ENCODE measurements at places on chromosomes 2 and 18. TPM values are rescaled to one million over a fixed set of nuclear protein-coding genes. Genes with fewer than 3 reads are reported as not detected.

Gene SULT1C4
- polyA plus RNA-seq, result 4.6 TPM

Gene CELF4
- polyA plus RNA-seq, result 0.79 TPM

DNA sequence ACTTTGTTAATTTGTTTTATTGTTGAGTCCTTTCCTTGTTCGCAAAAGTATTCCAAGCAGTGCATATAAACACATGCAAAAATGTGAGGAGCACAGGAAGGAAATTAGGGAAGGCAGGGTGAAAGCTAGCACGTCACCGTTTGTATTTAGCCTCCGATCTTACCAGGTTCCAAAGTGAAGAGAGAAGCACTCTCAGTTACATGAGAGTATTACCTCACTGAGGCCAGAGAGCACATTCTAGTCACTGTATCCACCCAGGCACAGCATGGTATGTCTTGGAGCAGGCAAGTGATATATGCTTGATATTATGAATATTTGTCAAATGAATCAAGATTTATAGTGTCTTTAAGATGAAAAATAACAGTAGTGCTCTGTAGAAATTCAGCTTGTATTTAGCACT is 6.5 kb upstream of the TMEM182 start:
- DNase-seq, result no peak

DNA sequence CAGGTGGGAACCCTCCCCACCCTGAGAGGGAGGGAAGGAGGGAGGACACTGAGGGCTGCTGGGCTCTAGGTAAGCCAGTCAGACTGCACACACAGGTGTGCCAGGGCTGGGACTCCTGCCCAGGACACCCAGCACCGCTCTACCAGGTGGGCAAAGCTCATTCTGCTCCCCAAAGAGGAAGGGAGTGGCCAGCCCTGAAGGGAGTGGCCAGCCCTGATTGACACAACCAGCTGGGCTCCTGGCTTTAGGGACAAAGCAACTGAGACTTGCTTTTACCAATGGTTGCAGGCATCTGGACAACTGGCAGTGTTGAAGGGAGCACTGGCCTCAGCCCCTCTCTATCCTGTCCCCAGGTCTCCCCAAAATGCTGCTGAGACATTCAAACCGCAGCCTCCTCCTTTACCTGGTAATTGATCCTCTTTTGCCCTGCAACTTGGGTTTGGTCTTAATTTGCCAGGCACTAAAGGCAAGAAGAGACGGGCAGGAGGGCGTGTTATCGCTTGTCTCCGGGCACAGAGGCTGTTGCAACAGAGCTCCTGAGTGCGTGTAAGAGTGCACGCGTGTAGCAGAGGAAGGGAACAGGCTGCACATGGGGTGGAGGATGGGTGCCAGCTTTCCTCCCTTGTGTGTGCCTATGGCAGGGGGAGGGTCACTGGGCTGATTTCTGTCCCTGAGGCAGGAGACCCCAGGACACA is 14.5 kb upstream of the FOSL2 start:
- no peak for DNase-seq

DNA sequence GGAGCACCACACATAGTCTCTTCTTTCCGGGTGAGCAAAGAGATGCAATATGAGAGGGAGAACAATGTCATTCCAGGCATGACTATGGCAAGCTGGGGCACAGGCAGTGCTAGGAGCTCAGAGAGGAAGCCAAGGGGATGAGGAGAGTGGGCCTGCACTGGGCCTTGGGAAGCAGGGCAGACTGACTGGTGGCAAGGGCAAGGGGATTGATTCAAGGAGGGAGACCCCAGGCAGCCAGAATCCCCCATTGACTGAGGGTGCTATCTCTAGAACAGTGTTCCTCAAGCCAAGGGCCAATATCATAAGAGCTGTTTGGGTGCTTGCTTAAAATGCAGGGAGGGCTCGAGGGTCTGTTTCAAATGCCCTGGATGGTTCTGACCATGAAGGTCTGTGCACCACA is 36.1 kb downstream of the MARCO start:
- no peak for DNase-seq

- DNase-seq, result no peak
Measured at GRCh38 chr2:145723872-145724271, 1204.0 kb upstream of the ZEB2 start.

DNA sequence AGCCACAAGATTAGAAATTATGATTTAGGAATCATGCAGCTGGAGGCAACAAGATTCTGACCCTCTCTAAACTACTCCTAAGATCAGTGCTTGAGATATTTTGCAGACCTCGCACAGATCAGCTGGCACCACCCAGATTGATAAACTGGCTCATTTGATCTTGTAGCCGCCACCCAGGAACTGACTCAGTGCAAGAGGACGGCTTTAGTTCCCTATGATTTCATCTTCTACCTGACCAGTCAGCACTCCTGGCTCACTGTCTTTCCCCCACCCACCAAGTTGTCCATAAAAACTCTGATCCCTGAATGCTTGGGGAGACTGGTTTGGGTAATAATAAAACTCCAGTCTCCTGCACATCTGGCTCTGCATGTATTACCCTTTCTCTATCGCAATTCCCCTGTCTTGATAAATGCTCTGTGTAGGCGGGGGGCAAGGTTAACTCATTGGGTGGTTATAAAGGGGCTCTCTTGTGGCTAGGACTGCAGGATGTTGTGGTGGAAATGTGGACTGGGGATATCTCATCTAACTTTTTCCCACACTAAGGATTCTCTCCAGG is 96.1 kb downstream of the ARL6IP6 start:
- DNase-seq, result no peak

DNA sequence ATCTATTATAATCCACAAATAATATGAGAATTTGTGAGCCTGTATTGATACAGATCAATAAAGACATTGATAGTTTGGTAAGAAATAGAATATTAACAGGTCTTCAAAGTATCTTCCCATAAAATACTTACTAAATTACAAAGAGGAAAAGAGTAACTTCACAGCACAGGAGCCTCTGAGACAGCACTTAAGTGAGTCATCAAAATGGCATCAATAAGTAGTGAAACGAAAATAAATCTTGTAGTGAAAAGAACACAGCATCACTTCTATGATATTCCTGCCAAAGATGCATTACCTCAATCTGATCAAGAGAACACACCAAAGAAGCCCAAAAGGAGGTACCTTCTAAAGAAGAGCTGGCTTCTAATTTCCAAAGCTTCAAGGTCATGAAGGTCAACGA is 116.4 kb downstream of the CBLN2 start:
- no peak for DNase-seq

Gene NTSR2
- 0.05 TPM for polyA plus RNA-seq

GRCh38 chr2:240586919-240587800 is 626 bp downstream of the CAPN10 start:
- DNase-seq, result no peak

Gene ALKAL2
- polyA plus RNA-seq, result 14.5 TPM

Gene BBS5
- 9.5 TPM for polyA plus RNA-seq

- no peak for DNase-seq
Measured at GRCh38 chr2:112272669-112273068, 2.7 kb upstream of the ZC3H6 start.

GRCh38 chr2:52862801-52863200 is 904.8 kb upstream of the CHAC2 start:
- DNase-seq, result no peak

GRCh38 chr2:68342470-68342869 is 22.6 kb upstream of the PLEK start:
- no peak for DNase-seq

DNA sequence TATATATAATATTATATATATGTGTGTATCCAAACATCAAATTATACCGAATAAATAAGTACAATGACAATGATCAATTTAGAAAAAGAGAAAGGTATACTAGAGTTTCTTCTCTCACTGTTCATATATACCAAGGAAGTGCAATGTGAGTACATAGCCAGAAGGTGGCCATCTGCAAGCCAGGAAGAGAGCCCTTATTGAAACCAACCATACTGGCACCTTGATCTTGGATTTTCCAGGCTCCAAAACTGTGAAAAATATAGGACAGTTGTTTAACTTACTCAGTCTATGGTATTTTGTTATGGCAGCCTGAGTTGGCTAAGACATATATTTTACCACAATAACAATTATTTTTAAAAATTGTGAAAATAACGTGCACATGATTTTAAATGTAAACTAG is 1490.2 kb upstream of the SLC39A10 start:
- no peak for DNase-seq

Gene DPYSL5
- polyA plus RNA-seq, result 0.43 TPM

- no peak for DNase-seq
Measured at GRCh38 chr2:183195397-183195796, 71.2 kb downstream of the NUP35 start.

DNA sequence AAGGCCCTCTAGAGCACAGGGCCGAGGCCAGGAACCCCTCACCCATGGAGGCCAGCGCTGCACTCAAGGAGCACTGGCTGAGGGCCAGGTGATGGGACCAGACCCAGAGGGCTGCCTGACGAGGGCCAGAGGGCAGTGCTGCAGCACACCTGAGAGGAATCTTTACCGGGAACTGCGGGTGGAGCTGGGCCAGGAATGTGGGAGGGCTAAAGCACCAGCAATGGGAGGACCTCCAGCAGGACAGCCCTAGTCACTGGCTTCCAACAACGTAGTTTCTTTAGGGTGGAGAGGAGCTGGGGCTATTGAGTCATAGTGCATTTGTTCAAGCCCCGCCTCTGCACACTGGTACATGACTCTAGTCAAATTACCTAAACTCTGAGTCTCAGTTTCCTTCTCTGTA is 143.4 kb downstream of the TMEM17 start:
- no peak for DNase-seq

DNA sequence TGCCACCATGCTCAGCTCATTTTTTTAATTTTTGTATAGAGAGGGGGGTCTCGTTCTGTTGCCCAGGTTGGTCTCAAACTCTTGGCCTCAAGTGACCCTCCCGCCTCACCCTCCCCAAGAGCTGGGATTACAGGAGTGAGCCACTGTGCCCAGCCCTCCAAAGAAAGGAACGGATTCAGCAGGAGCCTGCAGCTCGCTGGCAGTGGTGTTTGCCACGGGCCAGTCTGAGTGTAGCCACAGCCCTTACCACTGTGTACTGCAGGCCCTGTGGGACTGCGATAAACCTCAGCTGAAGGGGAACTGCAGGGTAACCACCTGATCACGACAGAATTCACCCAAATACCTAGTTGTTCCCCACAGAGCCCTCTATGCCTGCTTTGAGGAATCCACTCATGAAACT is 6.8 kb downstream of the COPS9 start:
- DNase-seq, result no peak

GRCh38 chr2:123521854-123522253 is 503.2 kb upstream of the CNTNAP5 start:
- DNase-seq, result no peak

DNA sequence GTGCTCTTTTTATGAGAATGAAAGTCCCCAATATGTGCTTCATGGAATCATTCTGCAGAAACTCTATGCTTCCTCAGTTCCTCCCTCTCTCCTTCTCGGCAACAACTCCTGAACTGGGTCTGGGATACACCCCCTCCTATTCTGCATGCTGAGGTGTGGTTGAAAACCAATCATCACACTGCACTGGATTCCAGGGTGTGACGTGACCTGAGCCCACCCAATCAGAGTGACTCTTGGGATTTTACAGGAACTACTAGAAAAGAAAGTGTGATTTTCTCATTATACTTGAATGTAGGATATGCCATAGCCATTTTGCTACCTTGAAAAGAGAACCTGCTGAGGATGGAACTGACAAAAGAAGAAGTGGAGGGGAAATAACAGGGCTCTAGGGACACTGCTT is 36.3 kb downstream of the ACVR1 start:
- DNase-seq, result no peak

DNA sequence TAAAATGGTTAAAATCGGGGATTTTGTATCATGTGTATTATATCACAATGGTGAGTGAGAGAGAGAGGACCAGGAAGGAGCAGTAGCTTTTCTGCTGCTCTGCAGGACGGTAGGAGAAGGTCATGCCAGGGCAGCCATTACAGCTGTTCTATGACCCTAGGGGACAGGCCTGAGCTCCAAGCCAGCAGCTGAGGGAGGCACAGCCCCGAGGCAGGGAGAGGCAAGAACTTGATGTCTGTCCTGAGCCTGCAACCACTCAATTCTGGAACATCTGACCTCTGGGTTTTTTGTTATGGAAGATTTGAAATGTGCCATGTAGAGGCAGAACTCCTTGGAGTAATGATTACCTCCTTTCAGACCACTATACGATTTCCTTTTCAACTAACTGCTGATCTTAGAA is 135.8 kb upstream of the SH3BP4 start:
- no peak for DNase-seq

GRCh38 chr2:117858892-117859531 is 44.5 kb downstream of the DDX18 start:
- no peak for DNase-seq

DNA sequence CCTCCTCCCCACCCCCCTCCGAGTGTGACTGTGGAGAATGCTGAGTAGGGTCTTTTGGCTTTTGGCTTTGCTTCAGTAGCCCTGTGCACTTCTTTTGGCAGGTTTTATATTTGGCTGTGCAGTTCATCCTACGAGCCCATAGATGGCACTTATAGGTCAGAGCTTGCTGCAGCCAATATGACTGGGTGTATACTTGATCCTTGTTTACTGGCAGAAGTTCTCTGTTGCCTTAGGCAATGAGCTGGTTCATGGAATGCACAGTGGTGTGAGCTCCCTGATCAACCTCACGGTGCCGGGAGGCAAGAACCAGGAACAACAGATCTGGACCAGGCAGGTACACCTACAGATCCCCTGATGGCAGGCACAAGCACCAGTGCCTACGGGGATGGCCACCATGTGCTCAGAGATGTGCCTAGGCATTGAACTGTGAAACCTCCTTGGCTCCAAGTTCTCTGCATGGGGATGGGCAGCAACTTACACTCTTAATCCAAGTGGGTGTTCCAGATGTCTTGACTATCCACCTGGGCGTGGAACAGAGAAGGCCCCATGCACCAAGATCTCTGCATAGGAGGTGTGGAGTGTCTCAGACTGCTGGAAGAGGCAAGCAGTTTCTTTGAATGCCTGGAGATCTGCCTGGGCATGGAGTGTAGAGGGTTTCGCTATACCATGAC is 190.4 kb downstream of the KIAA1328 start:
- no peak for DNase-seq

Gene ITGB6
- polyA plus RNA-seq, result 4.6 TPM

DNA sequence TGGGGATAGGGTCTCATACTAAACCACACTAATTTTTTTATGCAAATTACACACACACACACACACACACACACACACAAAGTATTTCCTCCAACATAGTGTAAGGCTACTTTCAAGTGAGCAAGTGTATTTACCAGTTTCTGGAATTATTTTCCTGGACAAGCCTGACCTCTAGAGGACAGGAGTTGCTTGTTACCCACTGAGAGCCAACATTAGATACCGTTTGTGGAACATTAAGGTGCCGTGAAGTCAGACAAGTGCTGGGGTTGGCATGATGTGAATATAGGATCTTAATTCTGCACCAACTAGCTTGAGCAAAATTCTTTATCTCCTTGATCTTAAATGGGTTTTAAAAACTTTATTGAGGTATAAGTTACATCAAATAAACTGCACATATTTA is 39.3 kb upstream of the SERPINB2 start:
- DNase-seq, result no peak
